GM13977 (cell line): ENCODE measurements at places on chromosomes 4 and X.
A peak's percentile ranks its signal among the peaks of the same experiment; 100 is the strongest.

DNA sequence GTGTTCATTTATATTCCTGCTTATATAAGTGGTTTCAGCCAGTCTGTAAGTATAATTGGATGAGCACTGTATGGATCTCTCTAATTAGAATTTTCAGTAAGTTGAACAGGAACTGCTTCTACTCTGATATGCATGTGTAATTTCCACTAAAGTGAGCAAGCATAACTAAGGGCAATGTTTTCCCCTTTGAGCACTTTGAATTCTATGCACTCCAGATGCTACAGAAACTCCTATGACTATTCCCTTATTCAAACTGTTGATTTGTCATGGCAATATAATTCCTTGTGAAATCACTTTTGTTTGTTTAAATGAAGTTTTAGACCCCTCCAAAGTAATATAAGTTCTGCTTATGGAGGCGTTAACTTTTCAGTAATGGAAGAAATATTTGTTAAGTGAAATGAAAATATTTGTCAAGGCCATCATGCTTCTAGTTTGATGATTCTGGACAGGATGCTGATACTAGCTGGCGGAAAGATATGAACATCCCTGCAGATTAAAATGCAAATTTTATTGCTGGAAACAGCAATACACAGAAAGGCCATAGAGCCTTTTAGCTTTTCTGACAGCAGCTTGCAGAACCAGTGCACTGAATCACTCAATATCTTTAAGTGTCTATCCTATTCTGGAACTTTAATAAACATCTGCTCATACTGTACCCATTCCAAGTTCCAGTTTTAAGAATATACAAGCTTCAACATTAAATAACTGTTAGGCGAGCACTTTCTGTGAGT, 1460.8 kb downstream of the RAPGEF2 start:
- DNase-seq = no peak

DNA sequence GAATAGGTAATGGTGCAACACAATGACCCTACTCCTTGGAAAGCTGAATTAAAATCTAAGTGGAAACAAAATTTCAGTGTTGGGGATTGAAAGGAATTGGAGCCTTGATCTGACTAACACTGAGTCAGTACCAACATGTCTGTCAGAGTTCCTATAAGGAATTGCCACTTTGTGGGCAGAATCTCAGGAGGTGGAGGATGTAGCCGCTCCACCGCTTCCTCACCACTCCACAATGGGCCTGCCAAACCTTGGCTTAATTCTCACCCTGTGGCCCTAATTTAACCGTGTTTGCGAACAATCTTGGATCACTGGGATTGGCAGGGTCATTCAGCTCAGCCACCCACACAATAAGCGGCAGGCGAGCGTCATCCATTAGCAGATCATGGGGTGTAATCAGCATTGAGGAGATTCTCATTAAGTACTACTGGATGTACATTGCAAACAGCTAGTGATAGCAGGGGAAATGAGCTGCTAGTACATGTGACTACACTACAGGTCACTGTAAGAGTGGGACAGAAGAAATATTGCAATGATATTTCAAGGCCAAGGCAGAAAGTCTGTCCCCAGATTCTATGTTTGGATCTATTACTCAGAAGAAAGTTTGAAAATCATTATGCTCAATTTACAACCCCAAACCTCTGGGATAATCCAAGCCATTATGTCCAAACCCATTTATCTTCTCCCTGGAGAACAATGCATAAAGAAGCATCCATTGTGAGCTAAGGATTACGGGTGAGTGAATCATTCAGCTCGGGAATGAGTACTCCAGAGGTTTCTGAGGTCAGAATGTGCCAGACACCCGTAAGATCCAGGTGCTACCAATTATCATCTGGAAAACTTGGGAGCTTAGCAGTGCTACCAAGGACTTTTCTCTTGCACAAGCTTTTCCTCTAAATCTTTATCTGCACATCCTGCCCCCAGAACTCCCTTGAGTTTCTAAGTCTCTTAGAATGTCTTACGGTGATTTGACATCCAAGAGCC, 5.8 kb downstream of the SRPX start:
- no peak for DNase-seq

GRCh38 chrX:131301155-131301554, 12.0 kb upstream of the IGSF1 start:
- DNase-seq = no peak

DNA sequence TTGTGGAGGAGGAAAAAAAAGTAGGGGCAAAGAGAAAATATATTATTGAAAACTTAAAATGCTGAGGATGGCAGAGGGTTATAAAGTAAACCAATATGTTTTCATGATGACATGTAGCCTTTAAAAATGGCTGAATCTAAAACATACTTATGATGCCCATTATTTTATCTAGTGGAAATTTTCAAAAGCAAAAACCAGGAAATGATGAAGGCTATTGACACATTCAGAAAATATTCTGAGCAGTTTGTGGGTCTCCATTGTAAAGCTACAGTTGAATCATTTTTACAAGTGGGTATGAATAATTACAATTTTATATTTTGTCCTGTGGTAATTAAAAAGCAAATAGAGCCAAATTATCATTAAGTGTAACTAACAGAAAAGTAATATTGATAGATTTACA, 10.7 kb downstream of the PLS3 start:
- no peak for DNase-seq

DNA sequence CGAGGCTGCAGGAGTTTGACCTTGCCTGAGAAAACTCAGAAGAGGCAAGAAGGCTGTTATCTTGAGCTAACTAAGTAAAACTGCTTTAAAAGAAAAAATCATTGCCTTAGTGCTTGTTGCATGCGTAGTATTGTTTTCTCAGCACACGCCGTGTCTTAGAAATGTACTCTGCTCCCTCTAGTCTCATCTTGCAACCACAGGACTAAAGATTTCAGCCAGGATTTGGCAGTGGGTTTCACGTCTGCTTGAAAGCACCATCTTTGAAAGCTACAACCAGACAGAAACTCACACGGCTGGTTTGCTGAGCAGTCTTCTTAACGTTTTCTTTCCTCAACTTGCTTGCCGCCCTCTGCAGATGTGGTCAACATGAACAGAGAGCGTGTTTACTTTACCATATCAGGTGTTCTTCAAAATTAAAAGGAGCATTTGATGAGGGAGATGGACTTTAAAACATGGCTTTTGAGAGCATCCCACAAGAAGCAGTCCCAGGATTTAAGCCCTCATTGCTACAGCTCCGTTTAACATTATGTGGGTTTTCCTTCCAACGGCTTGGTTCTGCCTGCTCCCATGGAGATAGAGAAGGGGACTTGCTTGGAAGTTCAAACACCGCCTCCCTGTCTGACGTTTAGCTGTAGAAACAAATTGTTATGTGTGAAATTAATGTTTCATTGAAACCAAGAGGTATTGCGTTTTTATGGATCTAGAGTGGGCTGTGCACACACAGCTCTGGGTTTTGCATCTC, 3.4 kb downstream of the SORCS2 start:
- no peak for DNase-seq

GRCh38 chrX:63513825-63514568, 162.9 kb upstream of the SPIN4 start:
- DNase-seq = no peak

GRCh38 chr4:634599-634985, 9.2 kb downstream of the PDE6B start:
- no peak for DNase-seq

DNA sequence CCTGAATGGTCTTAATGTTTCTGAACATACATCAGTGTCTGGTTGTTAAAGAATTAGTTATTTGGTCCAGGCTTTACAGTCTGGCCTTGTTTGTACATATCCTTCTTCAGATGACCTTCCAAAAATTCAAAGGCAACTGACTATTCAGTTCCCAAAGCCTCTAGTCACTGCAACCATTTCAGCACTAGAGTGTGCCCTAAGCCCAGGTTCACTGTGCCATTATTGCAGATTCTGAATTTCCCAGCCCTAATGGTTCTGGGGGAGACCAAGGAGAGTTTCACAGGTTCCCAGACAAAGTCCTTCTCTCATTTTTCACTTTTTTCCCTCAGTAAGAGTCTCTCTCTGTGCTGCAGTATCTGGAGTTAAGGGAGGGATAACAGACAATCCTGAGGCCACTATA, 235.8 kb downstream of the TRAM1L1 start:
- DNase-seq = no peak

- no peak for DNase-seq
Observed at GRCh38 chr4:38948551-38948950, 80.9 kb downstream of the FAM114A1 start.

GRCh38 chrX:119087121-119087520, 14.3 kb downstream of the CT47C1 start:
- DNase-seq = no peak

GRCh38 chr4:22670956-22671355, 21.8 kb upstream of the GBA3 start:
- DNase-seq = no peak

GRCh38 chr4:93086356-93086755, 742.2 kb upstream of the ATOH1 start:
- DNase-seq = no peak

DNA sequence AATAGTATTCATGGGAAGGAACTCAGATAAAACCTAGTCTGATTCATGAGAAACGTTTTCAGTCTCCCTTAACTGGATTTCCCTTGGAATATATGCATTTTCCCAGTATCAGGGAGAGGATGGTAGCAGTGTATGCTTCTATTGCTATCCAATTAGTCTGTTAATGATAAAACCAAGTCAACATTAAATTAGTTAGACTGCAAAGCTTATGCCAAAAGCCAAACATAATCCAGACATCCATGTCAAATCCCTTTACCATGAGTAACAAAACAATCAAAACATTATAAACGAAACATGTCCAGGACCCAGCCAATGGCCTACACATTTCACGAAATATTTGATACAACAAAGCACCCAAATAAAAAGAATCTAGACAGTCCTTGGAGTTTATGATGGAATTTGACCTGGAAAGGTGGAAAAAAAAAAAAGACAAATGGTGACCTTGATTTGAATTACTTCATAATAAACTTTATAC, 34.5 kb upstream of the VEGFD start:
- DNase-seq = no peak

DNA sequence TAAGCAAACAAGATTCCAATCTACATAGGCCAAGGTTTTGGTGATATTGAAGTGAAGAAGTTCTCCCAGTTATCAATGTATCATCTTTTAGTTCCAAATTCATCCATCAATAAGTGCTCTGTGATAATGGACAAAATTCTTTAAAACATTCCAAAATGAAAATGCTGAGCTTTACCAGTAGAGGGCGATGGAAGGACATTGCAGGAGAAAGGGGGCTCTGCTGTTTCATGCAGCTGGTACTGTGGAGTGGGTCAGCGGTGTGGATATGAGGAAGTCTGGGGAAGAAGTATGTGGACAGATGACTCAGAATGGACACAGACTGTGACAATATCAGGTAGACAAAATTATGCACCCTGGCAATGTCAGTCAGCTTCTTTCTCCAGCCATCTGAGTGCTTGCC, 46.6 kb upstream of the HS6ST2 start:
- peak; percentile 12 for DNase-seq

DNA sequence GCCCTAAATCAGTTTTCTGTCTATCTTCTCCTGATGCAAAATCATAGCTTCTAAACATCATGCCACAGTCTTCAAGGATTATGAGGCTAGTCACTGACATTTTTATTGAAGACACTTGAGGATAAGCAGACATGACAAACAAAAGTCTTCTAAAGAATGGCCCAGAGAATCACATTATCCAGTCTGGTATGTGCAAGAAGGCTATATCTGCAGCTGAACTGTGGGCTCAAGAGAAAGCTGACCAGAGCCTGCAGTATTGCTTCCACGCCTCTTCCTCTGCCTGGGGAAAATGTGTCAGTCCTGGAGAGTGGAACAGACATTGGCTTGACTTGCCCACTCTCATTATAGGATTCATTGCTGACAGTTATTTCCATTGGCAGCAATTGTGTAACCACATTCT, 553.5 kb downstream of the SPOCK3 start:
- DNase-seq = no peak

DNA sequence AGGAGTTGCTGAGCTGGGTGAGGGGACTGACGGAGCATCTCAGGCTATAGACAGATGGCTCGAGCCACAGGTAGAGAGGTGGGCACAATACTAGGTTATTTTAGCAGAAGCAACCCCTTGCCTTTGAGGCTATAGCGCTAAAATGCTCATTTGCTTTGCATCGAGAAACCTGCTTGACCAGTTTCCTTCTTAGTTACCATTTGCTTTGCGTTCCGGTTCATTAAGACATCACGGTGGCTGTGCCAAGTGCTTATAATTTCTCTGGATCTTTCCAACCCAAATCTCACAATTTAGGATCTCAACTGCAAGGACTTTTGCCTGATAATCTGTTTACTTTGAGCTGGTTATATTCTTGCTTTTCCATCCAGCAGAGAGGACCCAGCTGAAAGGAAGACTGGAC, 40.8 kb downstream of the DLG3 start:
- no peak for DNase-seq

- no peak for DNase-seq
Observed at GRCh38 chr4:143241892-143242291, 57.2 kb downstream of the USP38 start.

DNA sequence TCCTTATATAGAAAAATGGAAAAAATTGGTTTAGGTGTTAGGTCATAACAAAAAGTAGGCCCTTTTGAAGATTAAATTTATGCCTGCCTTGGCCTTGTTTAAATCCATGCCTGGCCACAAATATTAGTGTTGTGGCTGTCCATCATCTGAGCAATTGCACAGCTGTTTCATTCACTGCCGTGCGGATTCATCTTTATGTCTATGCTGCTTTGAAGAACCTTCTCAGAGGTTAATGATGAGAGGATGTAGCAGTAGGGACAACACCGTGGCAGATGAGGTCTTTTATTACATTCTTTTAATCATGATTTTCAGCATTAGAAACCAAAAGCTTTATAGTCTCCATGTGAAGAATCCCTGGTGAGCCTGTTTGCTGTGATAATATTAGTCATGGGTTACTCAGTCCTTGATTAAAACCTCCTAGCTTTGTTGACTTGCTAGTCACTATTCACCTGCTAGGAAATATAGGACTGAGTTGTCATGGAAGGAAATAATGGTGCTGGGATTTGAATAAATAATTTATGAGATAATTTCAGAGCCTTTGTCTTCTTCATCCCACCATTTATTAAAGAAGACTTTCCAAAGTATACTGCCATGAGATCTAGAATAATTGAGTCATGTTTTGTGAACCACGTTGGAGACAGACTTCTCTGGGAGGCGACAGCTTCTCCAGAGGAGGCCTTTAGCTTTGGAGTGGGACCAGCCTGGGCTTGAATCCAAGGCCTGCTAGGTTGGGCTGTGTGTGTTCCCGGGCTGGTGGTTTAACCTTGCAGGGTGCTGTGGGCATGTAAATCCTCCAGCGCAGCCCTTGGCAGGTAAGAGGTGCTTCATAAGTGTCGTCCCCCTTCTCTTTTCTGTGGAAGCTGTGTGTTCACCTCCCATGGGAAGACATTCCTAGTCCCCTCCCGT, 53.5 kb downstream of the PTTG2 start:
- DNase-seq = no peak

GRCh38 chrX:44152852-44153251, 179.7 kb upstream of the NDP start:
- DNase-seq = no peak
